ENCODE measurements at places on chromosomes 5 and 9. TPM values are rescaled to one million over a fixed set of nuclear protein-coding genes. Genes with fewer than 3 reads are reported as not detected.

DNA sequence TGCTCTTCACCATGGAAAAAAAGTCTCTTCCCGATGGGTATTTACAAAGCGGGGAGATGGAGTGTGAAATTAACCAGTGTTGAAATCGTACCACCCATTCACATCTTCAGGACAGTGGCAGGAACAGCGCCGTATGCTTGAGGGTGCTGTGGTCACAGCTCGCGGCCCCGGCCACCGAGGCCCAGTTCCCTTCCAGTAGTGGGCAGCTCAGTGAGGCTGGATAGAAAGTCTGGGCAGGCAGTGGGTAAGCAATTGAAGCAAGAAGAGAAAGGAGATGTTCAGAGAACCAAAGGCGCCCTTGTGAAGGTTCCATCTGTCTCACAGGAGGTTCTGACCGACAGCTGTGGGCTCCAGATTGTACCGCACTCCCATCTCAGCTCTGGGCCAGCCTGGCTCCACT is 59.1 kb downstream of the SECISBP2 start:
- no peaks in the 10 kb centered on the region for H3K4me1 ChIP-seq
- H3K27me3 ChIP-seq: no peaks in the 10 kb centered on the region
- H3K4me3 ChIP-seq: no peak overlapping the region

GRCh38 chr9:89562186-89562814 is 42.5 kb upstream of the GADD45G start:
- no peak overlapping the region for H3K27ac ChIP-seq
- no peak overlapping the region for H3K4me3 ChIP-seq
- H3K4me1 ChIP-seq: no peaks in the 10 kb centered on the region
- DNase-seq: no peak

DNA sequence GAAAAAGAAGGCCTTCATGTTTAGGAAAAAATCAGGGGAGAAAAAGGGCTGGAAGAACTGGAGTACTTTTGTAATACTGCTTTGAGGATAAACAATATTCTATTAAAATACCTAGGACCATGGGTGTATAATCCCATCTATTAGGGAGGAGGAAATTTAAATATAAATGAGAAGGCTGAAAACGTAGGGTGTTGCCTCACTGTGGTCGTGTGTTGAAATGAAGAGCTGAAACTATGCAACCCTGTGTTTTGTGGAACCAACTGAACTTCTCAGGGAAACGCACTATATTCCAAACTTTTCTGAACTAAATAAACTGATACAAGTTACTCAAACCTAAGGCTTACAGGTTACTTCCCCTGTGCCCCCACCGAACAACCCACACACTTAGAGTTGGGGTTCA is 4.5 kb upstream of the CNTLN start:
- DNase-seq: no peak
- peaks cover 5% of the 10 kb centered on the region for H3K4me1 ChIP-seq
- H3K36me3 ChIP-seq: no peaks in the 10 kb centered on the region
- no peak overlapping the region for H3K27ac ChIP-seq
- no peak overlapping the region for H3K4me3 ChIP-seq

DNA sequence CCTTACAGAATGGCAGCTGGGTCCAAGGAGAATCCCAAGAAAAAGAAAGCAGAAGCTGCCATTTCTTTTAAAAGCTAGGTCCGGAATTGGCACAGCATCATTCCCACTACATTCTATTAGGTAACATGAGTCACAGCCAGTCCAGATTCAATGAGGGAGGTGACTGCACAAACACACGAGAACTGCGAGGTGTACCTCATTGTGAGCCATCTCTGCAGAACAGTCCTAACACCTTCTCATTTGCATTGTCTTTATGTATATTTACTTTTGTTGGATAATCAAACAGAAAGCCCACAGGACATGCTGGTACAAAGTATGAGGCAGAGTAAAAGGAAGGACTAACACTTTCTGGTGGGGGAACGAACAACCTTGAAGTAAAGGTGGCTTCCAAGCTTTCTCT is 14.6 kb upstream of the HABP4 start:
- no peaks in the 10 kb centered on the region for H3K27me3 ChIP-seq
- no peak overlapping the region for H3K27ac ChIP-seq
- no peaks in the 10 kb centered on the region for H3K36me3 ChIP-seq
- H3K4me1 ChIP-seq: no peaks in the 10 kb centered on the region
- DNase-seq: no peak
- no peak overlapping the region for H3K4me3 ChIP-seq

GRCh38 chr5:133472829-133473228 is 139.5 kb downstream of the FSTL4 start:
- no peak for DNase-seq
- no peak overlapping the region for H3K4me3 ChIP-seq
- no peaks in the 10 kb centered on the region for H3K27me3 ChIP-seq
- H3K4me1 ChIP-seq: no peaks in the 10 kb centered on the region
- H3K27ac ChIP-seq: no peak overlapping the region

- no peaks in the 10 kb centered on the region for H3K4me1 ChIP-seq
- H3K4me3 ChIP-seq: no peak overlapping the region
- no peaks in the 10 kb centered on the region for H3K27me3 ChIP-seq
- no peak for DNase-seq
- H3K27ac ChIP-seq: no peak overlapping the region
Observed at GRCh38 chr9:33244137-33244784, 4.3 kb downstream of the SPINK4 start.

DNA sequence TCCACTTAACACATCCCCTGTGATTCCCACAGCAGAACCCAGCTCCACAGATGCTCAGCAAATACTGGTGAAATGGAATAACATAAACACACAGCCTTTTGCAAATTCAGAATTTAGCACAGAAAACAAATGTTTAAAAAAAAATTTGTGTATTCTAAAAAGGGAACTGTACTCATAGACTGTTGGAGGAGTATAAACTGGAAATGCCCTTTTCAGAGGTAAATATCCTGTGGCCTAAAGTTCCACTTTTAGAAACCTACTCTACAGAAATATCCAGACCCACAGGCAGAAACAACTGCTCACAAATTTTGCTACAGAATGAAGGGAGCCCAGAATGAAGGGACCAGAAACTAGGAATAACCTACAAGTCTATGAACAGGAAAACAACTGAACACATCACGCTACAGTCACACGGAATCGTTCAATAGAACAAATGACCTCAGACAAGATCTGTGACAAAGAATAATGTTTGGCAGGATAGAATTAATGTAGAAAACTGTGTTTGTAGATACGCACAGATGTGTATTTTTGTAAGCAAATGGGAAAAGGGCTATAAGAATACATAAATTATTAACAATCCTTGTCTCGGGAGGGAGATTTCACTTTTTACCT is 78.5 kb downstream of the SHB start:
- H3K4me1 ChIP-seq: no peaks in the 10 kb centered on the region
- no peak for DNase-seq
- no peaks in the 10 kb centered on the region for H3K27me3 ChIP-seq
- H3K36me3 ChIP-seq: no peaks in the 10 kb centered on the region
- no peak overlapping the region for H3K4me3 ChIP-seq

- no peaks in the 10 kb centered on the region for H3K27me3 ChIP-seq
- peaks cover 6% of the 10 kb centered on the region for H3K4me1 ChIP-seq
- no peak overlapping the region for H3K4me3 ChIP-seq
- H3K27ac ChIP-seq: no peak overlapping the region
- no peaks in the 10 kb centered on the region for H3K36me3 ChIP-seq
Observed at GRCh38 chr5:14112998-14113652, 30.0 kb upstream of the TRIO start.

- H3K4me3 ChIP-seq: no peak overlapping the region
- H3K27ac ChIP-seq: no peak overlapping the region
- H3K4me1 ChIP-seq: no peaks in the 10 kb centered on the region
Observed at GRCh38 chr5:145598184-145598583, 237.0 kb downstream of the PRELID2 start.

DNA sequence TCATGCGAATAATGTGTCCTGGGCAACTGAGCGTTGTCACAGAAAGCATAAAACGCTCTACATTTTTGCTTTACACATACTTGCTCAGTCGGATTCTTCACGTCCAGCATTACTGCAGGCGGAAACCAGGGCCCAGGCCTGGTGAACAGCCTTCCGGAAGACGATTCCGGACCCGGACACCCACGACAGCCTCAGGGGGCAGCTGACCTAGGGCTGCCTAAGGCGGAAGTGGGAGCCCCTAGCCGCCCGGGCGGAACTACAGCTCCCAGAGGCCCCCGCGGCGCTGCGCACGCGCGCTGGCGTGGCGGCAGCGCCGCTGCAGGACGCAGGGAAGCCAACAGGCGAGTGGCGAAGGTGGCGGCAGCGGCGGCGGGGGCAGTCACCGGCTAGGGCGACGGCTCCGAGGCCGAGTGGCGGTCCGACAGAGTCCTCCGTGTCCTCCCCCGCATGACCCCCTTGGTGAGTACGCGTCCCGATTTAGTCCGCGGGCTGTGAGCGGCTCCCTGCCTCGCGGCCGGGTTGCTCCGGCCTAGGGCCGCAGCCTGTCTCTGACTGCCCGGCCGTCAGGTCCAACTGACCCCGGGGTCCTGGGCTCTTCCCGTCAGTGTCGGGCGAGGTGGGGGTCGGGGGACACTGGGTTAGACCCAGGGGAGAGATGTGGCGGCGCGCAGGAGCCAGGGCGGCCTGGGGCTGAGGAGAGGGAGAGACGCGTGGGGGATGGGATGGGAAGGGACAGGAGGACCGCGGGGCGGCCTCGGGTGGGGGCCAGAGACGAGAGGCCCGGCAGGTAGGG is at the start of gene GAPVD1:
Gene GAPVD1 (plus strand): TSS at position 326 of the 793 bp plus-strand sequence. CDS start 37,096 bp downstream, outside the sequence.
- peak within 1 kb of the TSS; percentile 92 for H3K27ac ChIP-seq
- peak; percentile 91 for DNase-seq

GNA14 gene
- 64.9 TPM for total RNA-seq

- H3K4me3 ChIP-seq: no peak overlapping the region
- no peak for DNase-seq
- no peaks in the 10 kb centered on the region for H3K4me1 ChIP-seq
- no peak overlapping the region for H3K27ac ChIP-seq
- no peaks in the 10 kb centered on the region for H3K36me3 ChIP-seq
- no peaks in the 10 kb centered on the region for H3K27me3 ChIP-seq
Observed at GRCh38 chr9:118670011-118670953, 699.0 kb downstream of the BRINP1 start.

GRCh38 chr9:107481035-107481434 is 8.5 kb downstream of the KLF4 start:
- no peak overlapping the region for H3K4me3 ChIP-seq
- H3K36me3 ChIP-seq: no peaks in the 10 kb centered on the region
- peaks cover 12% of the 10 kb centered on the region for H3K4me1 ChIP-seq
- H3K27ac ChIP-seq: peak overlapping the region; percentile 59
- no peaks in the 10 kb centered on the region for H3K27me3 ChIP-seq

DNA sequence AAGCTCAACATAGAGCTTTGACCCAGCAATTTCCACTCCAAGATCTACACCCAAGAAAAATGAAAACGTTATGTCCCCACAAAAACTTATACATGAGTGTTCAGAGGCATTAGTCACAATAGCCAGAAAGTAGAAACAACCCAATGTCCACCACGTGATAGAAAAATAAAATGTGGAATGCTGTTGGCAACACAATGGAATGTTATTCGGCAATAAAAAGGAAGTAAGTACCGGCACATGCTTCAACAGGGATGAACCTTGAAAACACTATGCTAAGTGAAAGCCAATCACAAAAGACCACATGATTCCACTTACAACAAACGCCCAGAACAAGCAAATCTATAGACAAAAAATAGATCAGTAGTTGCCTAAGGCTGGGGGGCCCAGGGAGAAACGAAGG is 6.0 kb downstream of the UBQLN1 start:
- H3K4me1 ChIP-seq: peaks cover 29% of the 10 kb centered on the region
- DNase-seq: no peak
- no peak overlapping the region for H3K27ac ChIP-seq
- H3K27me3 ChIP-seq: no peaks in the 10 kb centered on the region
- H3K4me3 ChIP-seq: no peak overlapping the region

GRCh38 chr9:36603006-36603405 is 30.3 kb downstream of the MELK start:
- no peak overlapping the region for H3K4me3 ChIP-seq
- no peaks in the 10 kb centered on the region for H3K4me1 ChIP-seq
- no peaks in the 10 kb centered on the region for H3K27me3 ChIP-seq
- DNase-seq: no peak

- H3K27ac ChIP-seq: peak within 1 kb of the TSS; percentile 92
- peak within 1 kb of the TSS; percentile 72 for H3K4me3 ChIP-seq
- no peaks in the 10 kb centered on the region for H3K36me3 ChIP-seq
Observed at GRCh38 chr5:34656001-34656699, at the start of gene RAI14. RAI14 (plus strand) TSS chr5:34656328; CDS start chr5:34686920, 30,592 bp downstream.

SPATA6L gene
- not detected for total RNA-seq

CLK4 gene
- 72.6 TPM for total RNA-seq

LCN15 gene
- 11.9 TPM for total RNA-seq

FANCC gene
- total RNA-seq: 10.0 TPM

- no peaks in the 10 kb centered on the region for H3K36me3 ChIP-seq
- peak overlapping the region; percentile 77 for H3K27ac ChIP-seq
- no peak overlapping the region for H3K4me3 ChIP-seq
- no peak for DNase-seq
- peaks cover 97% of the 10 kb centered on the region for H3K4me1 ChIP-seq
Observed at GRCh38 chr5:98787131-98787719, 13.8 kb downstream of the RGMB start.

GPR150 gene
- total RNA-seq: not detected

GRCh38 chr5:32503261-32503660 is 58.7 kb upstream of the ZFR start:
- H3K36me3 ChIP-seq: no peaks in the 10 kb centered on the region
- H3K4me3 ChIP-seq: no peak overlapping the region
- DNase-seq: no peak

SLC6A7 gene
- total RNA-seq: 67.7 TPM

- H3K4me1 ChIP-seq: peaks cover 7% of the 10 kb centered on the region
- peaks cover 27% of the 10 kb centered on the region for H3K36me3 ChIP-seq
Observed at GRCh38 chr5:109345699-109346098, 64.1 kb downstream of the PJA2 start.

- no peak overlapping the region for H3K27ac ChIP-seq
- H3K4me1 ChIP-seq: peaks cover 4% of the 10 kb centered on the region
- DNase-seq: no peak
- H3K27me3 ChIP-seq: no peaks in the 10 kb centered on the region
- H3K4me3 ChIP-seq: no peak overlapping the region
Observed at GRCh38 chr5:97838214-97838613, 655.2 kb upstream of the RIOK2 start.

- no peaks in the 10 kb centered on the region for H3K36me3 ChIP-seq
- H3K4me1 ChIP-seq: peaks cover 4% of the 10 kb centered on the region
- no peak overlapping the region for H3K4me3 ChIP-seq
- H3K27ac ChIP-seq: no peak overlapping the region
- H3K27me3 ChIP-seq: no peaks in the 10 kb centered on the region
- no peak for DNase-seq
Observed at GRCh38 chr9:81032030-81032572, 657.2 kb downstream of the TLE1 start.

Measured in transverse colon (tissue), 4 donors.